Tibial nerve (tissue), 4 donors: ENCODE measurements at places on chromosomes 4 and X.

- no peak for DNase-seq
Measured at GRCh38 chr4:52942936-52943335, 80.8 kb downstream of the RASL11B start.

DNA sequence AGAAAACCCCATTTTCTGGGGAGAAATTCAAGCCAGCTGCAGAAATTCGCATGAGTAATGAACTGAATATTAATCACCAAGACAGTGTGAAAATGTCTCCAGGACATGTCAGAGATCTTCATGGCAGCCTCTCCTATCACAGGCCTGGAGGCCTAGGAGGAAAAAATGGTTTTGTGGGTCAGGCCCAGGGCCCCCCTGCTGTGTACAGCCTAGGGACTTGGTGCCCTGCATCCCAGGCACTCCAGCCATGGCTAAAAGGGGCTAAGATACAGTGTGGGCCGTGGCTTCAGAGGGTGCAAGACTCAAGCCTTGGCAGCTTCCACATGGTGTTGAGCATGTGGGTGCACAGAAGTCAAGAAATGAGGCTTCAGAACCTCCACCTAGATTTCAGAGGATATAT is 185.9 kb upstream of the GATB start:
- no peak for DNase-seq

DNA sequence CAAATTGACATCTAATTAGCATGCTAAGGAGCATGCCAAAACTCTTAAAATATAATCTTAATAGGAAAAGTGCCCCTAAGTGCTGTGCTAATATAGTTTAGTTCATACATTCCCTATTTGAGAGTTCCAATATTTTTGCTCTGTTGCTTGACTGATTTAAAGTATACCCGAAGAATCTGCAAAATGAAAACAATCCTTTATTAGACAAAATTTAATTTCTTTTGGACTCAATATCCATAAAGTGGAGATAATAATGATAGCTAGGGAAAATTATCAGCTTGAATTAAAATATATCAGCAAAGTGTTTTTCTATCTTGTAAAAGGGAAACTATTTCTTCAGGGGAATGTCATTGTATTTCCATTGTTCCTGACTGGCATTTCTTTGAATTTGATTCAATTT is 196.0 kb upstream of the NPY2R start:
- DNase-seq, result no peak

DNA sequence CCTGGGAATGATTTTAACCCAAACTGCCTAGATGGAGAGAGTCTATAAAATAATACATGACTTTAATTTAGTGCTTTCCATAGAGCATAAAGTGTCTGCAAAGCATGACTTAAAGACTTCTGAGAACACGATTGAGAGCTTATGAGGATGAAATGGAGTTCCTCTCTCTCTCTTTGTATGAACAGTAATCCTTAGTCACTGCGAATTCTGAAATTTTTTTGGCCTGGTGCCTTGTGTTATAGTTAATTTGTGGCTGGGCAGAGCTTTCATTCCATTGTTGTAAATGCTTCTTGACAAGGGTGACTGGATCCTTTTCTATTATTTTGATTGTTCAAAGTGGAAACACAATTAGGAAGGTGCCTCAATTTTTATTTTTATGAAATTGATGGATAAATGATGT is 179.5 kb downstream of the CEP135 start:
- no peak for DNase-seq

GRCh38 chr4:128973384-128973783 is 120.0 kb downstream of the SCLT1 start:
- no peak for DNase-seq

- DNase-seq, result no peak
Measured at GRCh38 chr4:185108669-185109068, 34.4 kb upstream of the SLC25A4 start.

DNA sequence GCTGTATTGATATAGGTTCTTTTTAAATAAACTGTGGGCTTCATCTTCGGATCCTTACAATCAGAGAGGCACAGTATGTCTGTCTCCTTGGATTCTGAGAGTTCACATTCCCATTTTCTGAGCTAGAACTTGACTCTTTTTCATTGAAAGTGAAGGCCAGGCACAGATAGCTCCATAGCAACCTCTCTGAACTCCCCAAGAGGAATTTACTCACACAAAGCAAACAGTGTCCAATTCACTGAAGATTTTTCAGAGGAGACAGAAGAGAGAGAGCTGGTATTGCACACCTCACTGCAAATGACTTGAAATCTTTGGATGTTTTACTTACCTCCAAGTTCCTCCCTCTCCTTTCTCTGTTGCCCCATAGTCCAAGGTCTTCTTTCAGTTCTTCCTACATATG is 130.9 kb upstream of the CASK start:
- no peak for DNase-seq

- no peak for DNase-seq
Measured at GRCh38 chrX:42832764-42833549, 55.0 kb upstream of the PPP1R2C start.

GRCh38 chr4:9825049-9825448 is 43.6 kb downstream of the DRD5 start:
- DNase-seq, result no peak

DNA sequence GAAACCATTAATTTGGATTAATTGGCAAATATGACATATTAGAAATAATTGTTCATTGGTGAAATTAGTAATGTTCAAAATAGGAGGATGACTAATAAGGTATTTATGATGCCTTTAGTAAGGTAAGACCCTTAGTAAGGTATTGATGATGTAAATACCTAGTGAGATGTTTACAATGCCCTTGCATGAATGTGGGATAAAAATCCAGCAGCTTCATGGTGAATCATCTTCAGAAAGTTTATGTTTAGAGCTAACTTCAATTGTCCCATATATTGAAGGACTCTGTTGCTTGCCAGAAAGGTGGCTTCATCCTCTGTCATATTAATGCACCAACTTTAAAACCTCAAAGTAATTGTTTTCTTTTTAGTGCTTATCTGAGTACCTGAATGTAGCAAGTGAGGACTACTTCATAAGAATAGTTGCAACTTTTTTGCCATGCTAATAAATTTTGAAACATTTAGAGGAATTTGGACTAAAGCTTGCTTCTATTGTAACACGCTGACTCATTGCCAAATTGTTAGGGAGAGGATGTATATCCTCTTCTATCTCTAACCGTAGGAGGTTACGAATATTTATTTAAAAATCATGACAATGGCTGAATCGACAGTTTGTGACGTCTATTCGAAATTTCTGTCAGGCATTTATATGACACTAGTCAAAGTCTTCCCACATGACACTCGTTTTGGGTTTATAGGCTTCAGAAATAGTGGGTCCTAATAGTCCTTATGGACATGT is 174.1 kb upstream of the HS3ST1 start:
- DNase-seq, result no peak

- no peak for DNase-seq
Measured at GRCh38 chrX:43065978-43066377, 288.0 kb upstream of the PPP1R2C start.

DNA sequence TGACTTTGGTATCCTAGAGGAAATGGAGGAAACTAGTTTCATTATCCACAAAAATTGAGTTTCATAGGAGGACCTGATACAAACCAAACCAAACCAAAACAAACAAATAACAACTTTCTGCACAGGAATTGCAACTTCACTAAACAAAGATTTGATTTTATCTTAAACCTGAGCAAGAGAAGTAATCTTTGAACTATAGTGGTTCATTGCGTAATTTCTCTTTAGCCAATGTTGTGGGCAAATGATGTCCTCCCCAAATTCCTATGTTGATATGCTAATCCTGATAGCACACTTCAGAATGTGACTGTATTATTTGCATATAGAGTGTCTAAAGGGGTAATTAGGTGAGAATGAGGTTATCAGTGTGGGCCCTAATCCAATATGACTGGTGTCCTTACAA is 102.4 kb downstream of the CAMK2D start:
- no peak for DNase-seq

DNA sequence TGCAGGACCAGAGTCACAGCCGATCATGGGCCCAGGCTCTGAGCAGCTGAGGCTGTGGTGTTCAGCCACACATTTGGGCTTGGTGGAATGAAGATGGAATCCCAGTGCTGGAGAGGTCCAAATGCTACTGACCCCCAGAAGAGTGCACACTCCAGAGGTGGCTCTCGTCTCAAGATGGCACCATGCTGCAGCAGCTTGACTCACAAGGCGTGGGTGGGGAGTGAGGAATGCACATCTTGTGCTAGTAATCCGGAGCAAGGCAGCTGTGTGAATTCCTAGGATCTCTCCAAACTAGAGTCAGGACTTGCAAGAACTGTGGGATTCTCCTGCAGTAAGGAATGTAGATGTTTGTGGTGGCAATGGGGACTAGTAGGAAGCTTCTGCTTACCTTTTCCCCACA is 28.7 kb downstream of the RAB28 start:
- no peak for DNase-seq

GRCh38 chrX:149643496-149643895 is 11.9 kb upstream of the TMEM185A start:
- DNase-seq, result no peak

- peak; percentile 5 for DNase-seq
Measured at GRCh38 chr4:8840816-8841455, 30.7 kb downstream of the HMX1 start.

- DNase-seq, result no peak
Measured at GRCh38 chr4:145003675-145004074, 94.3 kb downstream of the ANAPC10 start.

DNA sequence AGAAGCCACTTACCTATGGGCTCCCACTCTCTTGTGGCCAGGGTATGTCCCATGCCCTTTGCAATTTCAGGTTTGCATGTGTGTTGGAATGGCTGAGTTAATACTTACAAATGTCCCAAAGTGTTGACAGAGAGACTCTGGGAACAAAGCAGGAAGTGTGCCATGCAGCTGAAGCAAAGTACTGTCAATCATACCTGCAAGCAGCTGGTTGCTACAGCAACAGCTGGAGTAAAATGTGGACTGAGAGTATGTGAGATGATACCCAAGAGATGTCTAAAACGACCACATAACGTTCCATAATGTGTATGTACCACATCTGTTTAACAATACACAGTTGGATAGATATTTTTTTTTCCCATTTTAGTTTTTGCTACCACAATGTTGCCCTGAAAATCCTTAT is 82.8 kb upstream of the CAMK2D start:
- no peak for DNase-seq

DNA sequence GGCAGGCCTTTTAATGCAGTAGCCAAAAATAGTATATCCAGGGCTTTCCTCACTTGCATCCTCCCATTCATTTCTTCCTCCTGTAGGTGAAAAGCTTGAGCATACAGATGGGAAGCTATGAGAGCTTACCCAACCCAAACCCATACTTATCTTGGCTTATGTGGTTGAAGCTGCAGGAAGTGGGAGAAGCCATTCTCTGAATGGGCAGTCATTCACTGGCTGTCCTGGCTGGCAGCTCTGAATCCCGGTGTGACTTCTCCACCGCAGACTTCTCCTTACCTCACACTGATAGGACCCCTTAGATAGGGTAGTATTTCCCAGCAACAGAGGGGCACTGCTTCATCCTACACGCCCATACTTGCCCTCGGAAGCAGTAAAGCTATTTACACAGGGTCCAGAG is 125.4 kb downstream of the AMMECR1 start:
- DNase-seq, result no peak

DNA sequence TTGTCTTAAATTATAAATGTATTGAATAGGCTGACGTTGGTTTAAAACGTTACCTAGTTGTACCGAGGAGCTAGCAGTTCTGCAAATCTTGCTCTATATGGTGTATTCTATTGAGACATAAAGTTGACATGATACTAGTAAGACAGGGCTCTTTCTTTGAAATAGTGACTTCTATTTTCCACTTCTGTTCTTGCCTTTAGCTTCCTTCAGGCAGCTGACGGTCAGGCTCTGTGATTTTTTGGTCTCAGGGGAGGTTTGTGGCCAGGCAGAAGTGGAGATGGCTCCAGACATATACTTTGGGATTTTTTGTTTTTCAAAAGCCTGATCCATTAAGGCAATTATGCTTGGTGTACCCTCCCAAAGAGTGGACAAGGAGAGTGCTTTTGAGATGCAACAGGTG is 95.2 kb downstream of the SLC34A2 start:
- no peak for DNase-seq

DNA sequence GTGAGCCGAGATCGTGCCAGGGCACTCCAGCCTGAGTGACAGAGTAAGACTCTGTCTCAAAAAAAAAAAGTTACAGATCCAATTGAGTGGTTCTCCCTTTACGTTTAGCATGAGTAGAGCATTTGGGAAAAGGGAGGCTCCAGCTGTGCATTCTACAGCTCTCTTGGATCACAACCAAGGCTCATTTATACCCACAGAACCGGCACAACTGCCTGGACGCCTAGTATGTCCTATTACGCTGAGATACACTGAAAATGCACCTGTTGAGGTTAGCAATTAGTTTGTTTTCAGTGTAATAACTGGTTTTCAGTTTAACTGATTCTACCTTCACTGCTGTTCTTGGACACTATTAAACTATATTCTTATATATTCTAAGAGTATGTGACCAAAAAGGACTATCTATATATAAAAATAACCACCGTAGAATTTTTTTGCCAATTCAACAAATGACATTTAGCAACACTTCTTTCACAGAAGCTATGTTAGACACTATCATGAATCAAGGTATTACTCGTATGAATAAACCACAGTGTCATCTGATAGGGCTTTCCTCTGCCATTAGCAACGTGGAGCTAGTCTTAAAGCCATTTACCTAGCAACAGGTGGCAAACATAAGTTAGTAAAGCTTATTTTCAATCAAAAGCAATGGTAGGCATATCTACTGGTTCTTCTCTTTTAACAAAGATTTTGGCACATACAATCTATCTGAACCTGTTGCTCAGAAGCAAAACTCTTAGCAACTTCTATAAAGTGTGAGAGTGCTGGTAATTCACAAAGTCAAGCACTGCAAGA is 3.6 kb downstream of the OTUD4 start:
- no peak for DNase-seq

DNA sequence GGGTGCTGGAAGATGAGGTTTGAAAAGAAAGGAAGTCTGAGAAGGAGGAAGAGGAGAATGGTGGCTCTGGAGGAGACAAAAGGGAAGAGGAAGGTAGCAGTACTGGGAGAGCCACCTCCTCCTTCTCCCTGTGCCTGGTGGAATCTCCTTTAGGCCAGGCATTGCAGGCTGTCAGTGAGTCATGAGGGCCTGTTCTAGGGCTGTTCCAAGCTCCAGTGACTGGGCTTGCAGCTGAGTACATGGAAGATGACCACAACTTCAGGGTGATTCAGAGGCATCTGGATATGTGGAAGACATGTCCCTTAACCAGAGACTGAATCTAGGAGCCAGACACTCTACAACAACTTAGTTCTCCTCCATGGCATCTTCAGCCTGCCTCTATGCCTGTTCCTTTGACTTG is 107.8 kb downstream of the EFNB1 start:
- no peak for DNase-seq

GRCh38 chr4:101835121-101835904 is 44.8 kb downstream of the BANK1 start:
- DNase-seq, result peak; percentile 35
